GM12892 (cell line): ENCODE measurements at places on chromosomes 16 and 17.
A peak's percentile ranks its signal among the peaks of the same experiment; 100 is the strongest.

DNA sequence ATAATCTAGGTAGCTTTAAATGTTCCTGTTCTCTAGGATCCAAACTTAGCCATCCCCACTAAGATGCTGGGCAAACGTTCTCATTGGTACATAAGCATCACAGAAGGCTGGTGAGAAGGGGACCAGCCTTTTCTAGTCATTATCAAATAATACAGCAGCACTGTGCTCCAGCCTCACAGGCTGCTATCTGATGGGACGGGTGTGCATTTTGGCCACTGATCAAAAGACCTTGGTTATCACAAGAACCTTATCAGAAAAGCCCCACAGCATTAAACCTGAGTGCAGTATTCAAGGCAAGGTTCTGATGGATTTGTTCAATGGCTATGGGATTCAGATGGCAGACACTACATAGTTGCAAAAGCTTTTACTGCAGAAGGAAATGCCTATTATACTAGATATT is 19.1 kb upstream of the KPNB1 start:
- DNase-seq: no peak

DNA sequence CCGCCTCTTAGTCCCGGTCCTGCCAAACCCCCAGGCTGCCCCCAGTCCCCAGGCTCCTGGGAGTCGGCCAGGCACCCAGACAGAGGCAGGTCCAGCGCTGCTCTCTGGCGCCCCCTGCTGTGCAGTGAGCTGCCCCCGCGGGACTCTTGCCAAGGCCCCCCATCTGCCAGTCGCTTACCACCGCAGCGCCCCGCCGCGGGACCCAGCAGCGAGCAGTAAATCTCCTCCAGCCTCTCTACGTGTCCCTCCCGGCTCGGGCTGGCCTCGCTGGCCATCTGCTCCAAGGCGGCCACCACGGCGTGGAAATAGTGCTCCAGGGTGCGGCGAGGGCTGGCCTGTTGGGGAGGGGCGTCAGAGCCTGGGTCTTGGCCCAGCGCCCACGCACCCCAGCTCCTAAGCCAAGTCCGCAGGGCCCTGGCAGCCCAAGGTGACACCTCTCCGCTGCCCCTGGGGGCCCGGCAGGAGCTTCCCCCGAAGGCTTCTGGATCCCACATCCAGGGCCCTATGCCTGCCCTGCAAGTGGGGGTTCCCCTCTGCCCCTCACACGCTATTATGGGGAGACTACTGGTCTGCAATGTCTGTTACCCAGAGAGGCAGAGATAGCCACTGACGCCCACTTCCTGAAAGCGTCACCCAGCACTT is 33.7 kb upstream of the MFSD6L start:
- DNase-seq: peak; percentile 45

GRCh38 chr17:17719966-17720543 is 38.8 kb downstream of the RAI1 start:
- no peak for DNase-seq

- DNase-seq: no peak
Observed at GRCh38 chr17:67051837-67052236, 7.5 kb downstream of the CACNG1 start.

GRCh38 chr16:29784901-29785500 is 5.5 kb upstream of the KIF22 start:
- DNase-seq: peak; percentile 66

GRCh38 chr16:67806428-67807147 is at the start of the genes RANBP10 and TSNAXIP1:
Gene RANBP10, minus strand, starts transcription at chr16:67806560. Its CDS starts 24 bp downstream, at chr16:67806536.
Gene TSNAXIP1, plus strand, starts transcription at chr16:67806889. Its CDS starts 261 bp downstream, at chr16:67807150.
- DNase-seq: peak; percentile 89
